Cardiac atrium fibroblast (primary cell): ENCODE measurements at places on chromosomes 6 and 20. TPM values are rescaled to one million over a fixed set of nuclear protein-coding genes. Genes with fewer than 3 reads are reported as not detected.

The NFATC2 gene
- total RNA-seq: 0.16 and 0.36 TPM in 2 replicates

The UST gene
- total RNA-seq: 16.6 and 20.1 TPM in 2 replicates

The DEFB124 gene
- total RNA-seq: not detected in 2 replicates

The GSTA4 gene
- 37.3 and 39.0 TPM in 2 replicates for total RNA-seq

The PAX1 gene
- not detected in 2 replicates for total RNA-seq

The PHACTR1 gene
- under 0.01 and 1.5 TPM in 2 replicates for total RNA-seq

The NKX2-4 gene
- total RNA-seq: not detected in 2 replicates

The DDX27 gene
- total RNA-seq: 16.4 and 24.6 TPM in 2 replicates
